GF-D8 (cell line): ENCODE measurements at places on chromosomes 2 and 18.

DNA sequence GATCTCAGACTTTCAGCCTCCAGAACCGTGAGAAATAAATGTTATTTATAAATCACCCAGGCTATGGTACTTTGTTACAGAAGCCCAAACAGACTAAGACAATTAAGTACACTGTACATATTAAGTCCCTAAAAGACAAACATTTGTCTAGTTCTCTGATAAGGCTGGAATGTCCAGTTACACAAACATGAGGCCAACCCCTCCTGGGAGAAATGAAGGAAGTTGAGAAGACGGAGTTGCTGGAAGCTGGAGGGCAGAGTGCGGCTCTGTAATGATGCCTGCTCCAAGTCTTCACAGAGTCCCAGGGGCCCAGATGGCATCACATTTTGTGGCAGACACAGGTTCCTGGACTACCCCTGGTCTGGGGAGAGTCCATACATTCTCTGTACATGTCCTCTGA is 79.2 kb upstream of the ST8SIA3 start:
- no peak for DNase-seq

DNA sequence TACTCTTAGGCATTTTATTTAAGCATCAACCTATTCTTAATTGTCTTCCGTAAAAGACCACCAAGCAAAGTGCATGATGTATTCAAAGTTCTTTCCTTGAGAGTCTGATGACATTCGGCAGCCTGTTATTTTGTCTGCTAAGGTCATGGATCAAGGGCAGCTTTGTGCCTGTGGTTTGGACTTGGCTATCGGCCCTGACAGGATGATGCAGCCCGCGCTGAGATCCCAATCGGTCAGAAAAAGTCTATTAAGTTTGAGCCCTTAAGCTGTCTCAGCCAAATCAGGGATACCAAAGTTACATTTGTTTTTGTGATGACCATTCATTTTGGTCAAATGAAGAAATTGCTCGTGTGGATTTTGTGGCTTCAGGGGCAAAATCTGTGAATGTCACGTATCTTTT is 718.9 kb upstream of the FANCL start:
- no peak for DNase-seq

DNA sequence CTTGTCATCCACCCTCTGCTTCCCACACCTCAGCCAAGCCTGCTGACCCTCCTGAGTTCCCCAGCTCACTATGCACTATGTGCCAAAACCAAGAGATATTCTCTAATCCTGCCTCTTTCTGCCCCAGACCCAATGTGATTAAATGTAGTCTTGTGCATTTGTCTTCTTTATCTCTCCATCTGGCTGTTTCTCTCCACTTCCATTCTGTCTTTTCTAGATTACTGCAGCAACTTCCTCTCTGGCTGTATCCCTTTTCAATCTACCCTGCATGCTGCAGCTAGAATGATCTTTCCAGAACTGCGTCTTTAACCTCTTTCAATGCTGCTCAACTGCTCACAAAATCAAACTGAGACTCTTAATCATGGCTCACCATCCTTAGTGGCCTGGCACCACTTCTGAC is 164.1 kb downstream of the GALNT14 start:
- no peak for DNase-seq

DNA sequence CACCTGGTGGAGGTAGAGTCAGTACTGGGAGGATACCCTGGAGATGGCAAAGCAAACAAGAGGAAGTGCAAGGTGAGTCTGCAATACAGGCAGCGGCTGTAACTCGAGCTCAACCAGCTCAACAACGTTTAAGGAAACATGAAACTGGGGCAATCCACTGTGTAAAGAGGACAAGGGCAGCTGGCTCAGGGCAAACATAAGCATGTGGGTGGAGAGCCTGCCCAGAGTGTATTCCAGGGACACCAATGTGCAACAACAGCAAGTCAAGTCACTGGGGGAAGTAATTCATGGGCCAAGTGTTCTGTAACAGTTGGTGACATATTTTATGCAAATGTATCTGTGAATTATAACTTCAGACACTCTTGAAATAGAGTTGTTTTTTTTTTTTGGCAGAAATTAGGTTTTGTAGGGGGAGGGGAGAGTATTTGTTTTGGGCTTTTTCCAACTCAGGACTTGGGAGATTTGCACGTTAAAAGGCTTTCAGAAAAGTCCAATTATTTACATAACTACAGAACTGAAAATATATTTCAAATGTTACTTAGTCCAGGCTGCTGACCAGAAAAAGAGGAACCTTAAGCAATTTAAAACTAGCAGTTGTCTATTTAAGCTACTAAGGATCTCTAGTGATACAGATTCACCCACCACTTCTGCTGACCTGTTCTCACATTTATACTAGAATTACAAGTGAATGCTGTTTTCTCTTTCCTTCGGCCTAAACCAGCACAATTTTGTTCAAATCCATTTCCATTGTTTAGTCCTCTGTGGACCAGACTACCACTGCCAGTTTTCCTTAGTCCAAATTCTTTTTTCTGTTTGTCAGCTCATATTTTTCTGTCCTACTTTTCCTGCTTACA is 18.6 kb downstream of the NRXN1 start:
- no peak for DNase-seq

DNA sequence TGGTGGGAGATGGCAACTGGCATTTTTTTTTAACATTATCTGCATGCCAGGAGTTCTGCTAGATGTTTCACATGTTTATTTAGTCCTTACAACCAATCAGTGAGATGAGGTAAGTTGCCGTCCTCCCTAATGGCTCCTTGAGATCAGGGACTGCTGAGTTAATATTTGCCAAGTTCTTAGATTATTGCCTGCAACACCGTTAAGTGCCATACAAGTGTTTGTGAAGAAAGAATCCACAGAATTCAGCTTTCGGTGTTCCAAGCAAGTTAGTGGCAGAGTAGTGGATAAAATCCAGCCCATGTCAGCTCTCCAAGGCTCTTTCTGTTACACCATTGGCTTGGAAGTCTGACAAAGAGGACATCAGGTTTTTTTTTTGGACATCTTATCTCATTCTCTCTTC is 95.9 kb downstream of the C1QL2 start:
- DNase-seq = no peak

DNA sequence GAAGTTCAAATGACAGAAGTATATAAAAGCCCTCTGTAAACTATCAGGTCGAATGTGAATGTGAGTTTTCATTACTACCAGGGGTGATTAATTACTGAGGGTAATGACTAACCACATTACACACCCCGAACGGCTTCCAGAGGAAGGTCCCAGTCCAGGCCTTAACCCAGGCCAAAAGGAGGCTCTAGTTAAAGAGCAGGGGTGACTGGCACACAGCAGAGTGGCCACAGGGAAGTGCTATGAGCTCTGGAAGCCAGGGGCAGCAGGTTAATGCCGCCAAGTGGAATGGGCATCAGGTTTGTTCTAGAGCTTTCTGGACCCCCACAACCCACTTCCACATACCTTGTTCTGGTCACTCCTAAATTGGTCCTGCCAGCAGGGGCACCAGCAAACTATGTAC is 87.7 kb downstream of the BCL11A start:
- DNase-seq = no peak

DNA sequence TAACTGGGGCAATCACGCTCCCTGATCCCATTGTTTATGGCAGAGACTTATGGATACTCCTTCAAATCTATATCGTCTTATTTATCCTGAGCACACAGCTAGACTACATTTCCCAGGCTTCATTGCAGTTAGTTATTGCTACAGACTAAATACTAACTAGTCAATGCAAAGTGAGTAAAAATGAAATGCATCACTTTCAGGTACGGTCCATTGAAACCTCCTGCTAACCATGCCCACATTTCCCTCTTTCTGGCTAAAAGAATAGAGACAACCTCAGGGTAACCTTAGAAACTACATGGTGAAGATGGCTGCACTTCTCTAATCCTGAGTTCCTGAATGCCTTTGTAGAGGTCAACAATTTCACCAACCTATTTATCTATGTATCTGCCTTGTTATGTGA is 437.4 kb downstream of the EPHA4 start:
- no peak for DNase-seq

DNA sequence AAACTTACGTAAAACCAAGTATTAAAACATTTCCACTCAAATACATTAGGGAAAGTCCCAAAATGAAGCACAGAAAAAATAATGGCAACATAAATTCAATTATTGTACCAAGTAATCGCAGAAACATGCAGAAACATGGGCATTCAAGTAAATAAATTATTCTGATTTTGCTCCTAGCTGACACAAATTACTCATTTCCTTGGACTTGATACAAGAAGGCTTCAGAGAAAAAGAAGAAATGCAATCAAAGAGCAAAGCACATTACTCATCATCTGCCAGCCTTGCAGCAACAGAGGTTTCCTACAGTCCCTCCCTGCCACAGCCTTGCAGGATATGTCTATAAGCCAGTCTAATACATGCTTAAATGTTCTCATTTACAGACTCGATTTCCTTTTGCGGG is 439.8 kb upstream of the LYPD1 start:
- DNase-seq = no peak

DNA sequence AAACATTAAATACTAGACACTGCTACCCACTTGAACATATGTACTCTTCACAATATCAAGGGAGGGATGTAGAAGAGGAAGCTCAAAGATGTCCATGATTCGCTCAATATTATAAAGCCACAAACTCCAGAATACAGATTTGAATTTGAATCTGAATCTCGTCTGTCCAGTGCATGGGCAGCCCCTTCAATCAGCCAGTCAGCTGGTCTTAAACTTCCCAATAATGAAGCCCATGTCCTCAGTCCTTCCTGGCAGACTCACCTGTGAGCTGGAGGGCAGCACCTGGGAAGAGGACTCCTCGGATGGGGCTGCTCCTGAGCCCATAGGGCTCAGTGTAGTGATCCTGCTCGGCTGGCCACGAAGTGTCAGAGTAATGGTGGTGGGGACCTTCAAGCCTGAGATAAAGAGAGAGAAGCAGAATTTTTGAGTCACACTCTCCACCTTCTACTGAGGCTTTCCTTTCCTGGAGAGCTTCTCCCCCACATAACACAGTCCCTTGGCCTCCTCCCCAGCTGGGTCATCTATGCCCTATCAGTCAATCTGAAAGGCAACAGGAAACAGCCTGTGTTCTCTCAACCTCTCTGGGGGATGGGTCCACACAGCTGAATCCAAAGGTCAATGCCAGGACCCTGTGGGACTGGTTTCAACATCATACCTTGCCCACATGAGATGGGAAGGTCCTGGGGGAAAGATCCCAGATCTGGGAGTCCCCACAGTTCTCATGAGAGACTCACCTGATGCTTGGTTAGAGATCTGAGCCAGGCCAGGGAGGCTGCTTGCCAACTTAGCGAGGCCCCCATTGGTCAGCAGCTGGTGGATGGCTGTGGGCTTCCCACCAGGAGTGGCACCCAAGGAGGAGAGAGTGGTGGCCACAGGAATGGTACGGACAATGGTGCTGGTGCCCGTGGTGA is 36.5 kb downstream of the KANSL3 start:
- DNase-seq = peak; percentile 13
